ENCODE measurements at places on chromosomes 13 and 19.

DNA sequence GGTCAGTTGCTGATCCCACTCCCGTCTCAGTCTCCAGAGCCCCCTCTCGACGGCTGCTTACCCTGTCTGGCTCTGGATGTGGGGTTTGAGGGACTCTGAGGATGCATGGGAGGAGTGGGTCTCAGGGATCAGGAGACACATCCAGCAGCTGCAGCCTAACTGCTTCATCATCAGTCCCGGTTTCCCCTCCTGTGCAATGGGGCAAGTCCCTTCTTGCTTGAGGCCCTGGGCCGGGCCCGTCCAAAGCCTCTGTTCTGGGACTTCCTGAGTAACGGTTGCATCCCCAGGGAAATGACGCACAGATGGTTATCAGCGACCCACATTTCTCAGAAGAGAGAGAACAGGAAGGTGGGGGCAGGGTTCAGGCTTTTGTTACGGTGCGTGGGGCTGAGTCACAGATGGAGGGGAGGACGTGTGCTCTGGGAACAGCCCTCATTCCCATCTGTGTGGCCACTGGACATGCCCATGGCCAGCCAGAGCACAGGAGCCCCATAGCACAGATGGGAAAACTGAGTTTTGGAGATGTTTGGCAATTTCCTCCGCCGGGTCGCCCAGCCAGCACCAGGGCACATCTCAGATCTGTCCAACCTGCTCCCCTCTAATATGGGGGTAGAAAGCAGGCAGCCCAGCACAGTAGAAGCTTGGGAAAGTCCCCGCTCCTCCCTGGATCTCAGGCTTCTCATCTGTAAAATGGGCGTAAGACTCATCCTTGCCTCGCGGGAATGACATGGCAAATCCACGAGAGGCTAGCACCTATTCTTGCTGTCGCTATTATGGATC, 19.3 kb downstream of the GNA15 start:
- DNase-seq, result peak; percentile 74

DNA sequence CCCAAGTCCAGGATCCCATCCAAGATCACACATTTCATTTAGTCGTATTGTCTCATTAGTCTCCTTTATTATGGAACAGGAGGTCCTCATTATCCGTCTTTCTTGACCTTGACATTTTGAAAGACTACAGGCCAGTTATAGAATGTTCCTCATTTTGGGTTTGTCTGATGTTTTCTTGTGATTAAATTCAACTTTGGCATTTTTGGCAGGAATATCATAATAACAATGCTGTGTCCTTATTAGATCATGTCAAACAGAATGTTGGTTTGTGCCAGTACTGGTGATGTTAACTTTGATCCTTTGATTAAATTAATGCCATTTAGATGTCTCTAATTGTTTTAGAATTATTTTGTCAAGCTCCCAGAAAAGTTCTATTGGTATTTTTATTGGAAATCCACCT, 106.5 kb upstream of the FRY start:
- DNase-seq, result no peak

GRCh38 chr13:95091755-95092154, 209.5 kb downstream of the ABCC4 start:
- DNase-seq, result no peak

- no peak for DNase-seq
Measured at GRCh38 chr13:33052506-33053280, 36.5 kb downstream of the KL start.

DNA sequence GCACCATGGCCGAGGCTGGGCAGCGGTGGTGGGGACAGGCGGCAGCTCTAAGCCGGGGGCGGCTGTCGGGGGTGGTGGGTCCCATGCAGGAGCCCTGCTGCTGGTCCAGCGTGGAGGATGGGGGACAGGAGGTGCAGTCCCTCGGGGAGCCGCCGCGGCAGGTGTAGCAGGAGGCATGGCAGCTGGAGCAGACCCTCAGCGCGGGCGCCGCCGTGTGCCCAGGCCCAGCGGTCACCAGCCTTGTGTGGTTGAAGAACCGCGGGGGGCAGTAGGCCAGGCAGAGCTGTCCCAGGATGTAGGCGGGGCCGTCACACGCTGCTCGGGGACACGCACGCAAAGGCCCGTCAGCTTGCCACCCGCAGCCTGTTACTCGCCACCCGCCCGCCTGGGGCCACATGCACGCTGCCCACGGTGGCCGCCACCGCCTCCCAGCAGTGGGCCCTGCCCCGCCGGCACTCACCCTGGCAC, 2.9 kb upstream of the C19orf25 start:
- no peak for DNase-seq

- no peak for DNase-seq
Measured at GRCh38 chr19:17602872-17603510, 47.5 kb downstream of the COLGALT1 start.

DNA sequence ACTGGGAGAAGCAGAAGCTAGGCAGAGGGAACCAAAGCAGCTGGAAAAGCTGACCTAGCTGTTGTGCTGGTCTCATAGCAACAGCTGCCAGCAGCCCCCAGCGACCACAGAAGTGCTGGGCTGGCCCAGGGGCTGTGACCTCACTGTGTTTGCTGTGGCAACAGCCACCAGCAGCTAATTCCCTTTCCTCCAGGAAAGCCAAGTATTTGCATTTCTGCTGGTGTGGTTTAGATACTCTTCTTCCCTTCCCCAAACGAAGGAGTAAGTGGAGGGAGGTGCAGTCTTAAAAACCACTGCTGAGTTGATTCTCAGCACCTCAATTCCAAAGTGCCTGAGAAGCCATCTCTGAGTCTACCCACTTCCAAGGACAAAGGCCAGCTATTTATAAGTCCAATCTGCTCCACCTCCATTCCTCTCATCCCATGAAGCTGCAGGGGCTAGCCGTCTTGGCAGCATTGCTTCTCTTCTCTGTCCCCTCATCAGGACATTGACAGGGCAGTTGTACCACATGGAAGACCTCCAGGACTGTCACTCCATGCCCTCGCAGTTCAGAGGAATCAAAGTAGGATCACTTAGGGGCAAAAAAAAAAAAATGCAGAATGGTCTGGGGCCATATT, 11.5 kb upstream of the CCDC97 start:
- peak; percentile 79 for DNase-seq

- DNase-seq, result no peak
Measured at GRCh38 chr13:113219256-113219940, 10.0 kb downstream of the CUL4A start.

GRCh38 chr13:112854321-112854720, 114.7 kb upstream of the MCF2L start:
- no peak for DNase-seq

DNA sequence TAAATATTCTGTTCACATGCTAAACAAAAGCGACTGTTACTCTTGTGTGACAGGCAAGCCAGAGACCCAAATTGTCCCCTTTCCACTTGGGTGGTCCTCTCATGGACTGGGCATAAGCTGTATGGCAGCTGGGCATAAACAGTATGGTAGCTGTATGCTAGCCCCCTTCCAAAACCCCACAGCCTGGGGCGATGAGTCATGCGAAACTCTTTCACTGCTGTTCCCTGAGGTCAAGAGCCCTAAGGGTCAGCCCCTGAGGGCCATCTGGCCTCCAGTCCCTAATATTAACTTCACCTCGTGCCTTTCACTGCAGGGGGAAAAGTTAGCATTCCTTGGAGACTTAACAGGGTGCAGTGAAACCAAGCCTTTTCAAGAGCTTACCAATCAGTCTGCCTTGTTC, 45.6 kb upstream of the ZNF562 start:
- no peak for DNase-seq

GRCh38 chr13:79393564-79394249, 12.3 kb downstream of the RBM26 start:
- no peak for DNase-seq

GRCh38 chr19:35329323-35329722, 336 bp downstream of the CD22 start:
- no peak for DNase-seq
